ENCODE measurements at places on chromosomes 13 and 19. TPM values are rescaled to one million over a fixed set of nuclear protein-coding genes. Genes with fewer than 3 reads are reported as not detected.
A peak's percentile ranks its signal among the peaks of the same experiment; 100 is the strongest.

GRCh38 chr13:60755380-60756163, 358.6 kb downstream of the TDRD3 start:
- H3K4me1 ChIP-seq: peaks cover 3% of the 10 kb centered on the region
- H3K27ac ChIP-seq: no peak overlapping the region
- no peak overlapping the region for H3K4me3 ChIP-seq
- DNase-seq: no peak

LILRB1 gene
- total RNA-seq: not detected

GRCh38 chr13:83297586-83298290, 584.5 kb downstream of the SLITRK1 start:
- H3K4me3 ChIP-seq: no peak overlapping the region
- no peaks in the 10 kb centered on the region for H3K4me1 ChIP-seq
- no peaks in the 10 kb centered on the region for H3K27me3 ChIP-seq
- no peak for DNase-seq

DNA sequence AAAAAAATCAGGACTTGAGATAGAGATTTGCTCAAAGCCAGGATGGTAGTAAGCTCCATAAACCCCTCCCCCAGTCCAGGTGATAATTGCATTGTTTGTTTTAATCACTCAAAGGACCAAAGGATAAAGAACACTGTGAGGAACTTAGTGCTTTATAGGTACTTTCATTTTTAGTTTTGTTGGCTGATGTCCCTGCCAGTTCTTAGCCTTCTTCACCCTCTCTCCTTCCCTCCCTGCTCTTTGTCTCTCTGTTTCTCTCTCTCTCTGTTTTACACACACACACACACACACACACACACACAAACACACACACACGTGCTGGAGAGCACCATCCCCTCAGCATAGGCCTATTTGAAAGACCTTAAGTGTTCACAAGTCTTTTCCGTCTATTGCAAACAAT, 5.2 kb downstream of the FRY start:
- H3K4me3 ChIP-seq: no peak overlapping the region
- no peaks in the 10 kb centered on the region for H3K36me3 ChIP-seq
- no peaks in the 10 kb centered on the region for H3K27me3 ChIP-seq
- no peak for DNase-seq
- H3K27ac ChIP-seq: no peak overlapping the region
- peaks cover 3% of the 10 kb centered on the region for H3K4me1 ChIP-seq

- H3K36me3 ChIP-seq: no peaks in the 10 kb centered on the region
- DNase-seq: no peak
- no peak overlapping the region for H3K4me3 ChIP-seq
- H3K4me1 ChIP-seq: no peaks in the 10 kb centered on the region
- H3K27me3 ChIP-seq: no peaks in the 10 kb centered on the region
Observed at GRCh38 chr19:14459703-14460102, 15.5 kb downstream of the PTGER1 start.

GRCh38 chr13:76723551-76724232, 162.5 kb downstream of the KCTD12 start:
- H3K4me3 ChIP-seq: no peak overlapping the region
- peaks cover 16% of the 10 kb centered on the region for H3K4me1 ChIP-seq
- H3K27ac ChIP-seq: peak overlapping the region; percentile 65
- no peaks in the 10 kb centered on the region for H3K36me3 ChIP-seq

UPF1 gene
- 57.8 TPM for total RNA-seq

ZNF420 gene
- total RNA-seq: 8.1 TPM

RAB20 gene
- 2.1 TPM for total RNA-seq

SIGLEC9 gene
- total RNA-seq: not detected

DOCK6 gene
- total RNA-seq: 48.2 TPM

DNA sequence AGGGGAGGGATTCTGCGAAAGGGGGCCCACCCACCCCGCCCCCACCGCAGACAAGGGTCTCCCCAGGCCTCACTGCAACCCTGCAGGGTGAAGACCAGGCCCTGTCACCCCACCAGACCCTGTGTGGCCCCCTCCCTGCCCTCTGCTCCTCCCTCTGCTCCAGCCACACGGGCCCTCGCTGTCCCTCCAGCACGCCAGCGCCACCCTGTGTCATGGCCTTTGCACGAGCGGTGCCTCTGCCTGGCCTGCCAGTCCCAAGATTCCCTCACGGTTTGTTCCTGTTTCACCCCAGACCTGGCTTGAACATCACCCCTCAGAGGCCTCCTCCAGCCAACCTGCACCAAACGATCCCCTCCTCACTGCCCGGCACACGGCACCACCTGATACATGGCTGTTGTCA, 27.3 kb downstream of the PIP5K1C start:
- no peak for DNase-seq
- no peaks in the 10 kb centered on the region for H3K27me3 ChIP-seq
- H3K4me1 ChIP-seq: peaks cover 44% of the 10 kb centered on the region
- no peak overlapping the region for H3K4me3 ChIP-seq
- no peaks in the 10 kb centered on the region for H3K36me3 ChIP-seq
- H3K27ac ChIP-seq: no peak overlapping the region
